ENCODE measurements at places on chromosomes 11 and 22.

- DNase-seq, result no peak
These were observed 37.7 kb upstream of the ADORA2A start for GRCh38 chr22:24389680-24390079.

- peak; percentile 96 for DNase-seq
These were observed 78.1 kb downstream of the GAB2 start for GRCh38 chr11:78339483-78339882.

DNA sequence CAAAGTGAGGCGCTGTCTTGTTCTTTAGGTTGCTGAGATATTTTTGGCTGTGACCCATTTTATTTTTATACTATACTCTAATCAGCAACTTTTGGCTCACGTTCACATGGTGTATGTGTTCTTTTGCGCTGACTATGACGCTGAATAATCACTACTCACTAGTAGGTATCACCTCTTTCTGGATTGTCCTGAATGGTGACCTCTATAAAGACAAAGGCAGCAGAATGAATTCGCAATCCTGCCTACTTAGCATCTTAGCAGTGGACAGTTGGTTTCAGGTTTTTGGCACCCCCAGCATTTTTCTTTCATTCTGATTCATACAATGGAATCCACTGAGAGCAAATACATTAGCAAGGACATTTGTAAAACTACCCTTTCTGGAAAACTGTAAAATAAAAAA is 351.3 kb downstream of the JRKL start:
- DNase-seq, result no peak

- no peak for DNase-seq
These were observed 11.7 kb downstream of the SLC35C1 start for GRCh38 chr11:45816614-45817013.

DNA sequence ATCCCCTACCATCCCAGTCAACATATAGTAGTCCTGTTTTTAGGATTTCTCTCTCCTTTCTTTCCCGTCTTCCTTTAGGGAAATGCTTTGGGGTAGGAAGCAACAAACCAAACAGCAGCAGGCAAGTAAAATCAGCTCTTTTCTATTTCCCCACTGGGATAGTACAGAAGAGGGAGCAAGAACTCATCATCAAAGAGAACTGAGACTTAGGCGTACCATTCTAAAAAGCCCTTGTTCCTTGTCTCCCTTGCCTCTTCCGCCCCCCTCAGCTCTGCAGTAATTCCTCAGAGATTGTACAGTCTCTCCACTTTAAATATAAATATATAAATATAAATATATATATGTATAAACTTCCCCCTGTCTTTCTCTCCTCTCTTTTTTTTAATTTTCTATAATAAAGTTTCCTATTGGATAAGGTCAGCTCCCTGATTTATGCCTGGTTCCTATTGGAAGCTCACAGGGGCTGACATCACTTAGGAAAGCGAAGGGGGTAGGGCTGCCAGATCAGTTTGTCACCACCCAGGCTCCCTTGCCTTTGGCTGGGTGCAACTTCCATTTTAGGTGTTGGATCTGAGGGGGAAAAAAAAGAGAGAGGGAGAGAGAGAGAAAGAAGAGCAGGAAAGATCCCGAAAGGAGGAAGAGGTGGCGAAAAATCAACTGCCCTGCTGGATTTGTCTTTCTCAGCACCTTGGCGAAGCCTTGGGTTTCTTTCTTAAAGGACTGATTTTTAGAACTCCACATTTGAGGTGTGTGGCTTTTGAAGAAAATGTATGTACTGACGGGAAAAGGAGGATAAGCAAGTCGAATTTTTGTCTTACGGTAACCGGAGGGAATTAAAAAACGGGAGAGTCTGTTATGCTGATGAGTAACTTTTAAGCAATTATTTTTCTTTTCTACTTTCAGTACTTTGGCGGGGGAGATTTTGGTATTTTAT is at the start of gene CTNND1:
Gene CTNND1 (plus strand): TSS at position 502 of the 934 bp plus-strand sequence. CDS start 29,677 bp downstream, outside the sequence.
- DNase-seq, result peak; percentile 96

DNA sequence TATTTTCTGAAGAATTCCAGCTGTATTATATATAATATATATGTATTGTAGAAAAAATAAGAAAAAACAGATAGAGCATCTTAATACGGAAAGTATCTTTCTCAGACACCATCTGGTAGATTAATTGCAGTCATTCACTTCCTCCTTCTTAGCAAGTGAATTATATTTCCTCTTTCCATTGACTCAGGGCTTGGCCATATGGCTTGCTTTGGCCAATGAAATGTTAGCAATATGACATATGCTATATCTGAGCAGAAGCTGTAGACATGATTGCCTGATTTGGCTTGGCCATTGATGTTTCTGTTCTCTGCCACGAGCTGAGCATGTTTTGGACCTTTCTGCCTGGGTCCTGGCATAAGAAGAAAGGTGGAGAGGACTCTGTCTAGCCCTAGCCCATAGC is 34.4 kb upstream of the ZBED5 start:
- peak; percentile 90 for DNase-seq

GRCh38 chr22:35124691-35125219 is 58.8 kb downstream of the ISX start:
- DNase-seq, result no peak

DNA sequence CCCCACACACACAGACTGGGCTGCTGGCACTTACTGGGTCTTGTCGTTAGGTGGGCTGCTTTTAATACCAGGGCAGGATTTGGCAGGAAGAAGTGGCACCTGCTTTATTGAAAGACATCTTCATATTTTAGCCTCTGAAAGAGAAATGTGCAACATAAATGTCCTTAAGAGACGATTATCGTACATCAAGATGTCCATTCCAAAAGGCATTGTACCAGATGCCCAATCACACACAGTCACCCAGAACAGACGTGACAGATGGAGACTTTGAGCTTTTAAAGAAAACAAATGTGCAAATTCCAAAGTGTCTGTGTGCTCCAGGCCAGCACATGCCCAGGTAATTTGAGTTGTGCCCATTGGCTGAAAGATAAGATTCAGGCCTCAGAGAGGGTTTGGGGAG is 155.7 kb downstream of the RRAS2 start:
- no peak for DNase-seq

- no peak for DNase-seq
These were observed 28.6 kb downstream of the USH1C start for GRCh38 chr11:17515443-17516176.

DNA sequence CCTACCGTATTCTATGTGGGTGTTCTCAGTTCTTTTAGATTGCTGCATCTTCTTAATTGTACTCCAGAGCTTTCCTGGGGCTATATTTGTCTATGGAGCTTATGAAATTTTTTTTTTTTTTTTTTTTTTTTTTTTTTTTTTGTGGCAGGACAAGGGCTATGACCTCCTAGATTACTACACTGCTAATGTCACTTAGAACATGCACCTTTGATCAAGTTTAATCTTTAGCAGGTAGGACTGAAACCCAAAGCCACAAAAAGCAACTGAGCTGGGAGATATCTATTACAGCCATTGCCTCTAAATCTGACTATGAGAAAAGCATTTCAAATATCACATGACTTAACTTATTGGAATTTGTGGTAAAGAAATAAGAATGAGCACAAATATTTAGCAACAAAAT is 21.7 kb upstream of the ABTB2 start:
- no peak for DNase-seq

GRCh38 chr11:17631702-17632365 is 84.8 kb downstream of the OTOG start:
- DNase-seq, result no peak

- DNase-seq, result no peak
These were observed 2.9 kb downstream of the E2F8 start for GRCh38 chr11:19237813-19238212.

- DNase-seq, result no peak
These were observed 2.1 kb downstream of the OLFML1 start for GRCh38 chr11:7487360-7487759.

GRCh38 chr22:38623351-38623750 is 32.8 kb downstream of the FAM227A start:
- no peak for DNase-seq

DNA sequence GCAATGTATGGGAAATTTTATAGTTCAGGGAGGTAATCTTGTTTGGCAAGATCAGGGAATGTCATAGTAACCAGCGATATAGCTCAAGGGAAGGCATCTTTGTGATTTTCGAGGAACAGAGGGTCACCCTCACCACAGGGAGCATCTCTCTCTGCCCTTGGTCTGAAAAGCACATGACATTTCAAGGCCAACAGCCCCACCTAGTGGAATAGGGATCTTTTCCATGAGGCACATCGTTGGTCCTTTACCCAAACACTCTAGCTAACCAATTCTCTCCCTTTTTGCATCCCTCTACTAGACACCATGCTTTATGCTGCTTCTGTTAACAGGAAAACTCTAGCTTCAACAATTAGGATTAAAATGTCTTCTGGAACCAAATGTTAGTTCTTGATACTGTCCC is 179.0 kb downstream of the GRM5 start:
- peak; percentile 96 for DNase-seq

DNA sequence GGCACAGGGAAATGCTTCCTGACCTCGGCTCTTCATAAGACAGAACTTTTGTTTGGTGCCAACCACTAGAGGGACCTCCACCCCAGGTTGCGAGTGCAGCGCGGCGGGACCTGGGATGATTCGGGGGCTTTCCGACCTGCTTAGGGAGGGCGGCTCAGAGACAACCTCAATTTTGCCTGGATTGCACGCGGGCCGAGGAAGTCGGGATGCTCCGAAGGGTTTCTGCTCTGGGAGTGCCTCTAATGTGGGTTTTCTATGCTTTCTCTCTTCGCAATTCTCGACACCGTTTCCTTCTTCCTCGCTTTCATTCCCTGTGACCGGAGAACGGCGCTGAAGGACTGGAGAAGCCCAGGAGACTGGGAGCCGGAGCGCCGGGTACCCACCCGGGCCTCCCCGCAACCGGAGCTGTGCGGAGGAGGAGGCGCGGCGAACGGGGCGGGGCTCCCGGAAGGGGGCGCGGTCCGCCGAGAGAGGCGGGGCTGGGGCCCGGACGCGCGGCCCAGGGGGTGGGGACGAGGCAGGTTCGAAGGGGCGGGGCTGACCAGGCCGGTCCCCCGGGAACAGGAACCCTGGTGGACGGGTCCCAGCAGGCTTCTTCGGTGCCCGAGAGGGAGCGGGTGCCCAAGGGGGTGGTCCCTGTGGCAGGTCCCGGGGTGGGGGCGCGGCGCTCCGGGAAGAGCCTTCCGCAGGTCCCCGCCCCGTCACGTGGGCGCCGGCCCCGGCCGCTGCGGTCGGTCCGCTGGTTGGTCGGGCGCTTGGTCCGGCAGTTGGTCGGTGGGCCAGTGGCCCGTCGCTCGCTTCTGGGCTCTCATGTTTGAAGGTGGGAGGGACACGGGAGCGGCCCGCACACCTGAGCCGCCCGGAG is at the start of gene PPFIBP2:
Gene PPFIBP2 (plus strand): TSS at position 766 of the 865 bp plus-strand sequence. CDS start 35,477 bp downstream, outside the sequence.
- peak; percentile 83 for DNase-seq

GRCh38 chr22:30903876-30904460 is 64.6 kb downstream of the MORC2 start:
- no peak for DNase-seq

GRCh38 chr22:30397656-30398635 is 1.1 kb downstream of the SEC14L2 start:
- no peak for DNase-seq

DNA sequence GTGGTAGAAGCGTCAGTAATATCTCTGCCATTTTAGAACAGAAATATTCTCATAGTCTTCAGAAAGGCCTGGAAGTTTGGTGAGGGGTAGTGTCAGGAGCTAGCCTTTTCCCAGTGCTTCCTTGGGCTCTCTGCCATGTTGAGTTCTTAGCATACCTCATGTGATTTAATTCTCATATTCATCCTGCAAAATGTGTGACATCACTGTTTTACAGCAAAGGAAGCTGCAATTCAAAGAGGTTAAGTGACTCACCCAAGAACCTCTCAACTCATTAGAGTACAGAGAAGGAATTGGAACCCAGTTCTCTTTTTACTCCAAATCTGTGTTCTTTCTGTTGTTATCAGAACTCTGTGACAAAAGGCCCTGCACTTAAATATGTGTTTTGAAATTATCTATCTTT is 72.1 kb downstream of the RNF169 start:
- DNase-seq, result no peak

- no peak for DNase-seq
These were observed 741 bp downstream of the PHRF1 start for GRCh38 chr11:576811-577610.

DNA sequence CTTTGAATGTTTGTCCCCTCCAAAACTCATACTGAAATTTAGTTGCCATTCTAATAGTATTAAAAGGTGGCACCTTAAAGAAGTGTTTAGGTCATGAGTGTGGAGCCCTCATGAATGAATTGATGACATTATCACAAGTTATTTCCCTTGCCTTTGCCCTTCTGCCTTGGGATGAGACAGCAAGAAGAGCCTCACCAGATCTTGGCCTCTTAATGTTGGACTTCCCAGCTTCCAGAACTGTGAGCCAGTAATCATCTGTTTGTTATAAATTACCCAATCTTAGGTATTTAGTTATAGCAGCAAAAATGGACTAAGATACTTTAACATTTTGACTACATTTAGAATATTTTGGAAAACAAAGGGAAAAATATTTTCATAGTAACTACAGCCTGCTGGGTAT is 371.0 kb downstream of the JRKL start:
- DNase-seq, result no peak

GRCh38 chr11:43467958-43468357 is 109.2 kb downstream of the TTC17 start:
- DNase-seq, result peak; percentile 6

- DNase-seq, result peak; percentile 15
These were observed 64.0 kb downstream of the CD6 start for GRCh38 chr11:61035526-61035835.

DNA sequence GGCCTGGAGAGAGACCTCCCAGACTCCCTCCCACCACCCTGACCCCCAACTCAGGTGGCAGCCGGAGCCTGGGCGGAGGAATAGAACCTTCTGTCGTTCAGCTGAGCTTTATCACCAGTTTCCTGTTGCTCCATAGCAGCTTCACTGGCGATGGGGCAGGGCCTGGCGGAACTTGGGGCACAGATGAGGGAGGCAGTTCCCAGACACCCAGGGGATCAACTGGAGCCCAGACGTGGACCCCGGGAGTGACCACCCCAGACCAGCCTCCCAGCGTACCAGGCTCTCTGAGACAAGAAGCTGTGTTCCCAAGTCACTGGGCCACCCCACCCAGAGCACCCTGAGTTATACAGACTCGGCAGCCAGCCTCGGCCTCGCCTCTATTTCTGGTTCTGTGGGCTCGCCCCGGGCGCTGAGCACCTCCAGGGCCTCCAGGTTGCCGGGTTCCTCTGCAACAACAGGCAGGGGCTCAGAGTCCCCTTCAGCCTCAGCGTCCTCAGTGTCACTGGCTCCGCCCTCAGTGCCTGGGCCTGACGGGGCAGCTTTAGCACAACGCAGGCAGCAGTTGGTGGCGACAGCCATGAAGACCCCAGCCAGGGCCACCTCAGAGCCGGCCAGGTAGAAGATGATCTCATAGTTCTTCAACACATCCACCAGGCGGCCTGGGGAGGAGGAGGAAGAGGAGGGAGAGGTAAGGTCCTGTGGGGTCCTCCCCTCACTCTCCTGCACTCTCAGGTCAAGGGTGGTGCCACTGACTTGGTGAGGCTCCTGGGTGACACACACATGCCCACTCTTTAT is 5.7 kb downstream of the SLC16A8 start:
- DNase-seq, result no peak

All from OCI-M1 (cell line).